Osteocyte (in vitro differentiated cells): ENCODE measurements at places on chromosomes 16 and 17.
A peak's percentile ranks its signal among the peaks of the same experiment; 100 is the strongest.

DNA sequence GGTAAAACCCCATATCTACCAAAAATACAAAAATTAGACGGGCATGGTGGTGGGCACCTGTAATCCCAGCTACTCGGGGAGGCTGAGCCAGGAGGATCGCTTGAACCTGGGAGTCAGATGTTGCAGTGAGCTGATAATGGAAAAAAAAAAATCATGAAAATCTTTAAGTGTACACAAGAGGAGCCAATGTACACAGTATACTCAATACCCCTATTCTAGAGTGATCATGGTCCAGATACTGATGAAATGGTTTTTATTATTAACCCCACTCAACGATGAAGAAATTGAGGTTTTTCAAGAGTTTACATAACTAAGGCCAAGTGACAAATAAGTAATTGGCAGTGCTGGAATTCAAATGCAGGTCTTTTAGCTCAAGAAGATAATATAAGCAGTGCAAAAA lies 11.5 kb downstream of the HSD17B2 start:
- no peak for DNase-seq

GRCh38 chr16:88055356-88055755 lies 104.1 kb downstream of the BANP start:
- no peak for DNase-seq

DNA sequence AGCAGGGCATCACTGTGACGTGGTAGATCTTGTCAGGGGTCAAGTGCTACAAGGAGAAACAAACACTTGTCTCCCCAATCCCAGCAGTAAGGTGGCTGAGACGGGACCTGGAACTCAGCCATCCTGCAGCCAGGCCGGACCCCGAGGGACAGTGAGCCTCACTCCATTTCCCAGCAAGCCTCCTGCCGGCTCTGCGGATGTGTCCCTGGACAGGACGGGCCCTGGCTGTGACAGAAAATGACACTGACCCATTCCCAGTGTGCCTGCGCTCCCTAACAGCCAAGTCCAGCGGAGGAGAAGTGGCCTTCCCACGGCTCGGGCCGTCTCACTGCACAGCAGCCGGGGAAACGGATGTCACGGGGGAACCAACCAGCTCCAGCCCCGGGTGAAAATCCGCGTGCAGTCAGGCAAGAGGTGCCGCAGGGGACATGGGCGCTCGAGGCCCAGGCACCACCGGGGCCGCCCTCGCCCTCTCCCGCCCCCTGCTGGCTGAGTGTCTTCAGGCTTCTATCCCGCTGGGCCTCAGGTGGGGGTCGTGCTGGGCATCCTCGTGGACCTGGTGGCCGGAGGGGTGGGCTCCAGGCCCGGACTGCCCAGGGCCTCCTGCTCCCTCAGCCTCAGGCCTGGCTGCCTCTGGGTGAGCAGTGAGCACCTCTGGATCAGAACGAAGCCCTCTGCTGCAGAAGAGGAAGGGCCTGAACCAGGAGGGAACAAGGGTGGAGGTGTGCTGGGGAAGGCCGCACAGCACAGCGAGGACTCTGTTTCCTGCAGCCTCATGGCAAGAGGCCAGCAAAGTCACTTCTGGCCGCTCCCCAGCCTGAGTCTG lies 6.7 kb downstream of the HAGHL start:
- peak; percentile 82 for DNase-seq

DNA sequence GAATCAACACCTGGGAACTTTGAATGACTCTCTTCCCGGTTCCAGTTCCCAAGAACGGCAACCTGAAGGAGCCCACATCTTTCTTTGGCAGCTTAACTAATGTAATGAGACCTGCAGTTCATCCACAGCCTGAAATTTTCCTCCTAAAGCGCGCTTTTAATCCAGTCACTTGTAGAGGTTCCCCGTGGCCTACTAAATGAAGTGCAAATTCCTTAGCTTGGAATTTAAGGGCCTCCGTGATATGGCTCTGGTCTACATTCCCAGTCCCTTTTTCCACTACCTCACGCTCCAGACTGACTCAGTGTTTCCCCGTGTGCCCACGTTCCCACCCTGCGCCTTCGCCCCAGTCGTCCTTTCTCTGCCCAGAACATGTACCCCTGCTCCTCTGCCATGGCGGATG lies 27.2 kb downstream of the FZD2 start:
- no peak for DNase-seq

DNA sequence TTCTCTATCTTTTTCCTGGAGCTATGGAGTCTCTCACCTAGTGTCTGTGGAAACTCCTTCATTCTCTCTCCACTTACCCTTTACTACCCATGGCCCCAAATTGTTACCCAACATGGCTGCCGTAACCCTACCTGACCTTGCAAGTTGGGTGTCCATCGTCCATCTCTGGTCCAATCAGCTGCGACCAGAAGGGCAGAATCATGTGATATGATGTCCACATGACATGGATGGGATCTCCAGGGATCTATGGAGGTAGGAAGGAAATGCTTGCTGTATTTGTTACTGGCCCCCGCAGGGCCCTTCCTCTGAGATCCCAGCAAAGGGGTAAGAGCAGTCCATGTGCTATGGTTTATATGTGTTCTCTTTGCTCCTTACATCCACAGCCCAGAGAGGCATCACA lies 8.0 kb upstream of the DRC7 start:
- no peak for DNase-seq

GRCh38 chr16:30927789-30928378 lies 4.5 kb downstream of the FBXL19 start:
- no peak for DNase-seq
